Non-pigmented ciliary epithelial cell (primary cell): ENCODE measurements at places on chromosomes 13 and 19.
A peak's percentile ranks its signal among the peaks of the same experiment; 100 is the strongest.

GRCh38 chr13:44780591-44781280 is 204.6 kb upstream of the TSC22D1 start:
- DNase-seq: no peak

- no peak for DNase-seq
Observed at GRCh38 chr19:29145756-29146155, 67.2 kb downstream of the UQCRFS1 start.

DNA sequence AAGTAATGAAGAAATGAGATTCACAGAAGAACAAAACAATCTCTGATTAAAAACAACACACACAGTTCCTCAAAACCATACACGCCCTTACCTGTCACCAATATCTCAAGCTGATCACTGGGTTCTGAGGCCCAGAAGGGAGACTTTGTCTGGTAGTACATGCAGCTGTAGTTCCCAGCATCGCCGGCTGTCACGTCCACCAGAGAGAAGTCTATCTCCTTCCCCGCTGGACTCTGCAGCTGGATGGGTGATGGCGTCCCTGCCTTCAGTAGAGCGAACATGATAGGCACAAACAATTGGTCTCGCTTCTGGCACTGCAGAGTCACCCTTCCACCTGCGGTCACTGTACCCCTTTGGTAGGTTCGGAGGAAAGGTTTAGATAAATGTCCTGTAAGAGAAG is 7.3 kb downstream of the TARM1 start:
- DNase-seq: no peak

- no peak for DNase-seq
Observed at GRCh38 chr13:109235901-109236300, 550.5 kb downstream of the IRS2 start.

- DNase-seq: peak; percentile 20
Observed at GRCh38 chr13:98285317-98285716, 108.2 kb upstream of the RNF113B start.

GRCh38 chr13:99308471-99309087 is 1.4 kb upstream of the GPR183 start:
- no peak for DNase-seq

DNA sequence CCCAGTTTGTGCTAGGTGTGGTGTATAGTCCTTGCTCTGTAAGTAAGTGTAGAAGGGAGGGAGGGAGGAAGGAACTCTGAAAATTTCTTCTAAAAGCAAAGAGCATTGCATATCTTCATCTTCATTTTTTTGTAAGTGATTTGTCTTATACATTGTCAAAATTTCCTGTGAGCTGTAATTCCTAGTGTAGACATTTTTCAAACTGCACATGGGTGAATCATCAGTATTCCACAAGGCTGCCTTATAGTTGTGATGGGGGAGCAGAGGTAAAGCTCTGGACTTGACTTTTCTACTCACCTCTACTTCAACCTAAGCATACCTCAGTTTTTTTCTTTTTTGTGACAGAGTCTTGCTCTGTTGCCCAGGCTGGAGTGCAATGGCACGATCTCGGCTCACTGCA is 86.9 kb downstream of the CDK8 start:
- DNase-seq: peak; percentile 6

GRCh38 chr13:73635166-73635787 is 498.9 kb downstream of the KLF12 start:
- no peak for DNase-seq

DNA sequence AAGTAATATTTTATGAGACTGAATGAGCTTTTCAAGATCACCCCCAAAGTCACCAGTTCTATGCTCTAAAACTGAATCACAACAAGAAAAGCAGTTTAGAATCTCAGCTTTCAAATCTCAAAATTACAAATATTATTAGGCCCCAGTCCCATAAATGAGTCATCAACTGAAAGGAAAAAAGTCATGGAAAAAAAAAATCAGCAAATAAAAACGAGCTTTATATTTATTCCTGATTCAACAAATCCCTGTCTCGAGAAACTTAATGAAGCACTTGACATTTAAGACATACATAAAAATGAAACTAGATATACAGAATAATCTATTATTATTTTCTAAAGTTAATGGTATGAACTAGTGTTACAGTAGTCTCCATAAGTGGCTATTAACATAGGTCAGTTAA is 203.0 kb downstream of the DIAPH3 start:
- no peak for DNase-seq

DNA sequence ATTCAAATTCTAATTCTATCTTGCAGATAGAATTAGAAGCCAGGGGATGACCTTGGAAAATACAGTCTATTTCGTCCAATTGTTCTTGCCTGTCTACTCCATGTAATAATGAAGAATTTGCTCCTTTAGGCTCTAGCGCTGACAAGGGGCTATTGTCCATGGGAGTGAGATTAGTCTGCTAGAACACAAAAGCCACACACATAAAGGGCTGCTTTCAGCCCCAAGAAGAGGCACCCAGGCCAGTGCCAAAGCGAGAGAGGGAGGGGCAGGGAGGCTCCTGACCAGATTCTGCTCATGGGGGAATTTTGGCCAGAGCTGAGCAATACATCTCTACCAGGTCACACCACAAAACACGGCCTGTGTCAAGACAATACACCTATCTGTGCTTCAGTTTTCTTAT is 1306.9 kb downstream of the UQCRFS1 start:
- no peak for DNase-seq

DNA sequence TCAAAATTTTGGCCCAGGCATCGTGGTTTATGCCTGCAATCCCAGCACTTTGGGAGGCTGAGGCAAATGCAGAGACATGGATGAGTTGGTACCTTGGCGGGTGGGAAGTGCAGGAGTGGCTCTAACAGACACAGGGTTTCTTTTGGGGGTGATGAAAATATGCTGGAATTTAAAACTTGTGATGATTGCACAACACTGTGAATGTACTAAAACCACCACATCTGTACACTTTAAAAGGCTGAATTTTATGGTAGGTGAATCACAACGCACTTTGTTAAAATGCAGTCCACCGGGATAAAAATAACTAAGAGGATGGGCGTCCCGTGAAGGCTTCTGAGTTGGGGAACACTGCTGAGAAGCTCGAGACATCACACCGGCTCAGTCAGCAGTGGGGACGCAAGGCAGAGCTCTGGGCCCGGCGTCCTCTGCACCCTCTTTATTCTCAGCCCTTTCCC is 47.1 kb downstream of the MLLT1 start:
- DNase-seq: no peak

DNA sequence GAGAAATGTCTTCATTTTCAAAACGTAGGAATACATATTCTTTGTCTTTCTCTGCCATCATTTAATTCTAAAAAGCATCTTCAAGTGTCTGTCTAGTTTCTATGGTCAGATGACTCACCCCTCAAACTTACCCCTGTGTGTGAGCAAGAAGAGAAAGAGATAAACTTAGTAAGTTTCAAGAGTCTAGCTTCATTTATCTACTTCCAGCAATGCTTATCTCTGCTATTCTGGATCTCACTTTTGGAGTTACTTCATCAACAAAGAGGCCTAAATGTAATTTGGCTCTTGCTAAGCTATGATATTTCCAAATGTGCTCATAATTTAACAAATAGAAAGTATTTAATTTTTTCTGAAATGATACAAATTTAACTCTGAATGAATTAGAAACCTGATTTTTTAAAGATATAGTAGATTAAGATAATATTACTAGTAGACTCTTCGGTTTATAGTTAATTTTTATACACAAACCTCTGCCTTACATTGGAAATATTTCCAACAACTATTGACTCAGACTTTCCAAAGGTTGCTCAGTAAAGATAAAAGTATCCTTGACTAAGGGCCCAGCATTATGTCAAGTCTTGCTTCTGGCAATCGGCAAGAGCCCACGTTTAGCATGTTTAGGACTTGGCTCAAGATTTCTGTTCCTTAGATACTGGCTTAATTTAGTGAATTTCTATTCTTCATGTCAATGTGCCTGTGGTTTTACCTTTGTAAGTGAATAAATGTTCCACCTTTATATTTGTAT is 1511.0 kb upstream of the SLC10A2 start:
- DNase-seq: no peak

DNA sequence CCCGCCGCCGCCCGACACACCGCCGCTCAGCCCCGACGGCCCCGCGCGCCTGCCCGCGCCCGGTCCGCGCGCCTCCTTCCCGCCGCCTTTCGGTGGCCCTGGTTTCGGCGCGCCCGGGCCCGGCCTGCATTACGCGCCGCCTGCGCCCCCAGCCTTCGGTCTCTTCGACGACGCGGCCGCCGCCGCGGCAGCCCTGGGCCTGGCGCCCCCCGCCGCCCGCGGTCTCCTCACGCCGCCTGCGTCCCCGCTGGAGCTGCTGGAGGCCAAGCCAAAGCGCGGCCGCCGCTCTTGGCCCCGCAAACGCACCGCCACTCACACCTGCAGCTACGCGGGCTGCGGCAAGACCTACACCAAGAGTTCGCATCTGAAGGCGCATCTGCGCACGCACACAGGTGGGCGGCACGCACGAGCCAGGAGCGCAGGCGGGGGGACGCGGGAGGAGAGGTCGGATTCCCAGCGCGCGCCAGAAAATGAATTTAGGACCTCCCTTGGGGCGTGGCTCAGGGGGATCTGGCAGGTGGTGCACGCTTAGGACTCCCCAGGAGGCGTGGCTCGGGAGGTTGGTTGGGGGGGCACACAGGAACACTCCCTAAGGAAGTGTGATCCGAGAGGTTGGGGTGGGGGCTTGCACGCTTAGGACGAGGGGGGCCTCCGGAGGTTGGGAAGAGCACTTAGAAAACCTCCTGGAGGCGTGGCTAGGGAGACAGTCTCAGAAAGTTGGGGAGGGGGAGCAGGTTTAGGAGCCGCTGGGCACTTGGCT is 1.2 kb downstream of the KLF2 start:
- no peak for DNase-seq

DNA sequence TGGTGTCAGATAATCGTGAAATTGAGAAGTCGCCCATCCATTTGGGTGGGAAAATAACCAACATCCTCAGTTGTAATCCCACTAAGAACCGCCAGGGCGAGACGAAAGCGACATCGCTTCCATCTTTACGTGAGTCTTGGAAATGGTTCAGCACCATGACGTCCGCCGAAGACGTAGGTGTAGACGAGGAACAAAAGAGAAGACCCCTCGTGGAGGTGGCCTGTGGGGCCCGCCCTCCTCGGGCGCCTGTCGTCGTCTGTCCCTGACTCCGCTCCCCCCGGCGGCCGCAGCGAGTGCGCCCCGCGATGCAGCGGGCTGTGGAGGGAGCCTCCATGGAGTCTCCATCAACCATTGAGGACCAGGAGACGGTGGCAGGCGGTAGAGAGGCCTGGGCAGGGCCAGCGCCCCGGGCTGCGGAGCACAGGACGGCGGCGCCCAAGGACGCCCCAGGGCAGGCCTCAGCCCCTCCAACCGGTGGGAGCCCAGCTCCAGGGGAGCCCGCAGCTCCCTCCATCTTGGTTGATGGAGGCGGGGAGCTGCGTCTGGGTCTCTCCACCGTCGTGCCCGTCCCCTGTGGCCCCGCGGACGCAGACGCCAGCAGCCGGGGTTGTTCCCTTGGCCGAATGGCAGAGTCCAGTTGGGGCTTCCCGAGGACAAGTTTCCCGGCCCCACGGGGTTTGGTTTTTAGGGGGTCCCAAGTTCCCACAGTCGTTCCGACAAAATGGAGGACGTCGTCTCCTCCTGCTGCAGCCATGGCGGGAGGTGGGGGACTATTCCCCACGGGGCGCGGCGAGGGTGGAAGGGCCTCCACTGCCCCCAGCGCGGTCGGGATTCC is 990 bp upstream of the ZMYM2 start:
- DNase-seq: peak; percentile 51

DNA sequence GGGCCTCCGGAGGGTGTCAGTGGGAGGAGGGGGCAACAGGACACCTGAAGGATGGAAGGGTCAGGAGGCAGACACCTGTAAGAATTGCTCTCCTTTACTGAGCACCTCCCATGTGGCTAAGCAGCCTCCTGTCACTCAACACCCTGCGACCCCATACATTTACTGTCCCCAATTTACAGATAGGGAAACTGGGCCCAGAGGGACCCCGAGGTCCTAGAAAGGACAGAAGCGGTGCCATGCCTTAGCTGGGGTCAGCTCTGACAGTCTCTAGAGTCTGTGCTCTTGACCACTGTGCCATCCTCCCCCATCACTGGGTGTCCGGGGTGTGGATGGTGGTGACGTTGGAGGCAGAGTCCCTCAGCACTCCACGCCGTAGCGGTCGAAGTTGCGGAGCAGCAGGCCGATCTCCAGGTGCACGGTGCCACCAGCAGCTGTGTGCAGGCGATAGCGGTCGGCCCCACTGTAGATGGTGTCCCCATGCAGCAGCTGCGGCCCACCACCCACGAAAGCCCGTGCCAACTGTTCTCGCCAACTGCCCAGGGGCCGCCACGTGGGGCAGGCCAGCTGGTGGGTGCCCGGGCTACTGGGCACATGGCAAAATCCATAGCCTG is 726 bp upstream of the TGFB1 start:
- DNase-seq: no peak

GRCh38 chr13:64186071-64186470 is 2770.4 kb upstream of the PCDH20 start:
- no peak for DNase-seq

DNA sequence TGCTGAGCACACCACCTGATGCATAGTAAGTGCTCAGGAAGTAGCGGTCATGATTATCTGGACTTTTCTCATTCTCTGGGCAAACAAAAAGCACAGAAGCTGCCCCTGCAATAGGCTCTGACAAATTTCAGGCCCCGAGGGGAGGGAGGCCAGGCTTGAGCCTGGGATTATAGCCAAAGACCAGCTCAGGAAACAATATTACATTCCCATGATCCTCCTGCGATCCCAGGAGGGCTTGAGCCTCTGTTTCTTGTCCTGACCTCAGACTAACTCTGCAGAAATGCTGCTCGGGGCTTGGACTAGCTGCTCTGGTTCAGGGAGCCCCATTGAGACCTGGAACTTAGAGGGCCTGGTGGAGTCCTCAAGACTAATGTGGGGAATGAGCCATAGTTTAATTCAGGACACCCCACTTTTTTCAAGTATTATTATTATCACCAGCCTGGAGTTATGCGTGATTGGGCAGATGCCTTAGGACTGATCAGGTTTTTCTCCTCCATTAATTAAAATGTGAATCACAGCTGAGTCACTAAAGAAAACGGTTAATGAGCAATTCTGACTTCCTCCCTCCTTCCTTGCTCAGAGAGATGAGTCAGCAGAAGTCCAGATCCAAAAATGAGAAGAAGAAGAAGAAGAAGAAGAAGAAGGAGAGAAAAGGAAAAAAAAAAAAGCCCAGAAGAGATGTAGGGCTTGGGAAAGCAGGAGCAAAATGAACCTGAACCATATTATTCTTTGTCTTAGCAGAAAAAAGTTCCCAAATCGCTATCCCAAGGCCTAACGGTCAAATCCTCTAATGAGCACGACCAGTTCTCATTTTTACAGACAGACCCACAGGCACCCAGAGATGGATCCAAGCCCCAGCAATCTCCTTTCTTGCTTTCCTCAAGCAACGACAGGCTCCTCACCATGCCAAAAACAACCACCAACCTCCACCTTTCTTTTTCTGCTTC is 107.2 kb downstream of the CACNA1A start:
- DNase-seq: peak; percentile 46

- DNase-seq: no peak
Observed at GRCh38 chr13:45510672-45511071, 45.9 kb downstream of the COG3 start.

- no peak for DNase-seq
Observed at GRCh38 chr19:3809881-3810707, 23.9 kb upstream of the MATK start.
